Endodermal cell (in vitro differentiated cells): ENCODE measurements at places on chromosomes 2 and 18.

- no peak for DNase-seq
These were observed 10.2 kb downstream of the C18orf32 start for GRCh38 chr18:49476664-49477411.

DNA sequence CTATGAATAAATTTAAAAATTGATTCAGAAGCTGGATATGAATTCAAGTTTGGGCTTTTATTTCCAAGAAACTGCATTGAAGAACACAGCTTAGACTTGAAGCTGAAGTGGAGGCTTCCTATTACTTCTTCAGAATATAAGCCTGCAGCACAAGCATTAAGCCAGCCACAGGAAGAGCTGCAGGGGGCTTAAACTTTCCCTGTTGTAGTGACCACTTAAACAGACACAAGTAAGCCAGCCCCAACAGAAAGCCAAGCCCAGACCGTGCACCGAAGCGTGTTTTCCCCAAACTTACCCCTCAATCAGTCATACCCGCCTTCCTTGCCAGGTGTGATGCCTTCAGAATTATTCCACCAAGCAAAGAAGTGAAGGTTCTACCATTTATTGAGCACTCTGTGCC is 28.7 kb downstream of the ERMN start:
- DNase-seq: peak; percentile 53

GRCh38 chr2:98468621-98469236 is 24.1 kb downstream of the INPP4A start:
- no peak for DNase-seq

GRCh38 chr2:8719528-8719927 is 37.7 kb downstream of the ID2 start:
- DNase-seq: no peak

GRCh38 chr2:225649274-225649673 is 249.8 kb downstream of the NYAP2 start:
- DNase-seq: no peak

DNA sequence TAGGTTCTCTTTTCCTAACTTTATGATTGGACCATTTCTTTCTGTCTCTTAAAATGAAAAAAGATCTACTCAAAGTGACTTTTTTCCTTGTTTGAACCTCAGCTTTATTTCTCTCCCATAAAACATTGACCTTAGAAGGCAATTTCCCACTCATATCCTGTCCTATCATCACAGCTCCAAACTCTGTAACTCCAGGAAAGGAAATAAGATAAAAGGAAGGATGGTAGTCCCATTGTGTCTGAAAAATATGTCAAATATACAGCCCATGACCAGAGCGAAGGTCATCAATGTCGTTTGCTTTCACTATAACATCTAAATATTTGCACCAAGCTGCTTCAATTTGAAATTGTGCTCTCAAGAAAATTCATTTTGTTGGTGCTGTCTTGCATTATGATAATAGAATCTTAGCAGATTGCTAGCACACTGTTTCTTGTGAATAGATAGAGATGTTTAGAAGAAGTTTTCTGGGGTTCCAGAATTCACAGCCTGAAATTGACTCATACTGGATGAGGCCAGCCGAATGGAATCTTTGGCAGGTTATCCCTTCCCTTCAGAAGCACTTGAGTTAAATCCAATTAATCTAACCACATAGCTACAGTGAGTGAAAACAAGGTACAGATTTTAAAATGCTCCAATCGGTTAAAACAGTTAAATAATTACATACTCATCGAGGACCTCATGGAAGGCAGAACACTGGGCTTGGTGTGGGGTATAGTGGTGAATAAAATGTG is 95.1 kb downstream of the CRIM1 start:
- no peak for DNase-seq

DNA sequence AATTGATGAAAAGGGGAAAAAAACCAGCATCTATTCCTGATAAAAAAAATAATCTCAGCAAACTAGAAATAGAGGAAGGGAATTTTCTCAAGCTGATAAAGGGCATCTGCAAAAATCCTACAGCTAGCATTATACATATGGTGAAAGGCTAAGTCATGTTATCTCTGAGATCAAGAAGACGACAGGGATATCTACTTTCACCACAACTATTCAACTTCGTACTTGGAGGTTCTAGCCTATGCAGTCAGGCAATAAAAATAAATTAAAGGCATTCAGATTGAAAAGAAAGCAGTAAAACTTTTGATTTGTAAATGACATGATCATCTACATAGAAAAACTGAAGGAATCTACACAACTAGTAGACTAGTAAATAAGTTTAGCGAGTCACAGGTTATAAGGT is 58.2 kb downstream of the CAB39 start:
- no peak for DNase-seq

GRCh38 chr2:11811036-11811654 is 64.7 kb downstream of the LPIN1 start:
- DNase-seq: no peak

DNA sequence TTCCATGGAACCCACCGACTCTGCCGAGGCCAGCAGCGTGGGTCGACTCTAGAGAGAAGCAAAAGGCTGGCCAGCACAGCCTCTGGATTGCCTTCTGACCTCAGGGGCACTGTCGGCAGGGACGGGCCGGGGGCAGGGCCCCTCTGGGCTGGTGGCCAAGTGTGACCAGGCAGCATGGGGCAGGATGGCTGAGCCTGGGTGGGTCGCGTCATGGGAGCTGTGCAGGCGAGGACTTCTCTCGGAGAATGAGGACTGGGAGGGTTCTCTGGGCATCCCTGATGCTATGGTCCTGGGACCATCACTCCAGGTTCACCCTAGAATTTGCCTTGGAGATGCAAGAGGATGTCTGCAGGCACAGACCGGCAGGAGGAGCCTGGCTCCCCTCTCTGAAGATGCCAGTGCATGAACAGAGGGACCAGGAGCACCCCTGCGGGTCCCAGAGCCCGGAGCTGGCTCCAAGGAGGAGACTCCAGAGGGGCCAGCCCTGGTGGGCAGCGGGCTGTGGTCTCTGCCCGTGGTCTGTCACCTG is 289.2 kb downstream of the NDUFA10 start:
- DNase-seq: no peak

DNA sequence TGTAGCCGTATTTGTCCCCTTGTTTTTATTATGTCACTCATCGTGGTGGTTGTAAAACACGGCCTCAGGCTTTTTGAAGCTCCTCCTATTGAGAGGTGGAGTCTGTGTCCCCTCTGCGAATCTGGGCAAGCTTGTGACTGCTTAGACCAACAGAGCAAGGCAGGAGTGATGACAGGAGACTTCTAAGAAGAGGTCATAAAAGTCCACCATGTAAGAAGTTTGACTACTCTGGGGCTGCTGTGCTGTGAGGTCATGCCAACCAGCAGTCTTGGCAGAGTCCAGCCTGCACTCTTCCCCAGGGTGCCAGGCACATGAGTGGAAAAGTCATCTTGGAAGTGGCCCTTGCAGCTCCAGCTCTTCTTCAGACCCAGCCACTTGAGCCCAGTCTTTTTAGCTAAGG is 83.8 kb upstream of the SPTBN1 start:
- no peak for DNase-seq

DNA sequence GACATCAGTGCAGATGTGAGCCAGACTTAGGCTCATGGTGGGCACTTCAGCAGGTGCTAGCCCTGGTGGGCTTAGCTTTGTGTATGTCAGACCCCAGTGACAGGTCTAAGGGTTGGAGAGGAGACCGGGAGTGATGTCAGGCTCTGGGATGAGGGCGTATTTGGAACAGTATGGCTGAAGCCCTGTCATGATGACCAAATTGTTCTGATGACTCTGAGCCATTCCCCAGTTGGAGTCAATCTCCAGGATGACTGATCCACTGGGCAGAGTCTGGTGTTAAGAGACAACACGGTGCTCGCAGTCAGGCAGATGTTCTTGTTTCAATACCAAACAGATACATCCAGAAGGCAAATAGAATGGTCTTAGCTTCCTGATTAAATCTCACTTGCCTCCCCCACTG is 241.5 kb downstream of the SOX11 start:
- no peak for DNase-seq

- DNase-seq: no peak
These were observed 288.1 kb downstream of the EPHA4 start for GRCh38 chr2:221283896-221284545.

DNA sequence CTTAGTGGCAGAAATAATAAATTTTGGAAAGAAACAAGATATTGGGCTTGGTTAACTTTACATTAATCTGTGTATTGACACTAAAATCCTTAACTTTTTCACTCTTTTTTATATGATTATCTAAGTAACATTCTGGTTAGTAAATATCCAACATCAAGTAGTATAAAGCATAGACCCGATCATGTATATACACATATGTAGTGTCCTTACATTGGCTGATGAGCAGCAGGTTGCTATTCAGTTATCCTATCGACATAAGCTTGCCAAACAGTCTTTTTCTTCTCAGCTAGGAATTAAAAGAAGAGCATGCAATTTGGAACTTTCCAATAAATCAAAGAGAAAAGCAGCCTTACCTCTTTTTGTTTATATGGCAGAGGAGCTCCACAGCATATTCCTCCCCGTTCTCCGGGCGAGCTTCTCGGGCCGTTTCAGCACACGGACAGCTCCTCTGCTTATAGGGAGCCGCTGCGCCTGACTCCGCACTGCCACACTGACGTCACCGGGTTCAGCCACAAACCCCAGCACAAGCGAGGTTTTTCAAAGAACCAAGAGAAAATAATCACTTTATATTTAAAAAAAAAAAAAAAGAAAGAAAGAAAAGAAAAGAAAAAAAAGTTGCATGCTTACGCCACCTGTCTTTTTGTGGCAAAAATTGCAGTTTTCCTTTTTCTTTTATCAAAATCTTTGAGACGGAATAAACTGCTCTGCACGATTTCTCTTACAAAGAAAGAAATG is at the start of gene SCG2:
TSS of gene SCG2 (minus strand) at position 430 of the 735 bp plus-strand sequence. CDS start 3,079 bp downstream, outside the sequence.
- DNase-seq: peak; percentile 90

DNA sequence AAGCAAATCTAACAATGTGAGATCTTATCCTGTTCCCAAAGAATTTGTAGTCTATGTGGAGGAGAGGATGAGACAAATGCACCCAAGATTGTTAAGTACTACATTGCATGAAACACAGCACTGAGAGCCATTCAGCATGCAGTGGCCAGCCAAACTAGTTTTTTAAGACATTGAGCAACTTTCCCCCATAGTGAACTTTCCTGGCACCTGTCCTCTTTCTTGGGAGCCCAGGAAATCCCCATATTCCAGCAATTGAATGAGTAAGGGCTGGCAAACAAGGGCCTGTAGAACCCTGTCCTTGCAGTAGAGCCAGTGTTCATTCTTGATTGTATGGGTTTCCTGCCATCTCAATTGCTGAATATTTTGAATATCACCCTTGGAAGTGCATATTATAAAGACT is 58.8 kb upstream of the FIGN start:
- DNase-seq: no peak

- no peak for DNase-seq
These were observed 44.8 kb upstream of the ANKRD62 start for GRCh38 chr18:12048827-12049175.
